NCI-H524 treated with DMSO at 0.1 percent for 48 hours (cell line): ENCODE measurements at places on chromosomes 11 and 22.
A peak's percentile ranks its signal among the peaks of the same experiment; 100 is the strongest.

GRCh38 chr11:71252770-71253730 is 673 bp upstream of the SHANK2 start:
- no peak for DNase-seq

DNA sequence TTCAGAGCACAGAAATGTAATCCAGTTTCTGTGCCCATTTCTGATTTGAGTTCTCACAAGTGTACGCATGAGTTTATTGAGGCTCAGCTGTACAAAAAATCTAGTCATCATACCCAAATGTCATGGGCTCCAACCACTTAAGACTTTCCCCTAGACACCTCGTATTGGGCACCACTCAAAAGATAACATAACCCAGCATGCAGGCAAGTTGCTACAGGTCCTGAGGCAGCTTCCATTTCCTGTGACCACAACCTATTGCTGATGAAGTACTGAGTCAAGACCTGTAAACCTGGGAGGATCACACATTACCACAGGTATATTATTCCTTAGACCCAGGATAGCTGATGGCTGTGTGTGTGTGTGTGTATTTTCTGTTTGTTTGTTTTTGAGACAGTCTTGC is 95.2 kb downstream of the MRTFA start:
- DNase-seq, result no peak

- DNase-seq, result peak; percentile 23
Measured at GRCh38 chr11:107744736-107745135, 32.9 kb upstream of the SLN start.

DNA sequence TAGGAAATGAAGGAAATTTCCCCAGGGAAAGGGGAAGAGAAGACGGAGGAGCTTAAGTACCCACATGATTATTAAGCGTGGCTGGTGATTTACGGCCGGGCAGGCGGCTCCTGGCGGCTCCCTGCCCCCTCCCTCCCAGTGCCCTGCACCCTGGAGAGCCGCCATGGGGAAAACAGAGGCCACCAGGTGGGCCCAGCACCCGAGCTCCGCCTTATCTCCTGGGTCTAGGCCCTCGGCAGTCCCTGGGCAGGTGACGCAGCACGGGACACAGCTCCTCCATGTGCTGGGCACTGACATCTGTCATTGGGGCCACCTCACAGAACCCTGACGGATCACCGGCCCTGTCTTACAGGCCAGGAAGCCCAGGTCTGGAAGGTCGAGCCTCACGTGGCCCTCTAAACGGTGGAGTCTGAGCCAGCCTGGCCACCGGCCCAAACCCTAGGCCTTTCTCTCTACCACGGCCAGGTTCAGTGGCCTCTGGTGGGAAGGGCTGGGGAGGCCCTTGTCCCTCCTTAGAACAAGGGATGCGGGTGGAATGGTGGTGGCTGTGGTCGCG is 60.2 kb upstream of the PPARA start:
- DNase-seq, result no peak

GRCh38 chr22:29482726-29483125 is 2.7 kb downstream of the NEFH start:
- no peak for DNase-seq

GRCh38 chr11:33884601-33885000 is 7.3 kb downstream of the LMO2 start:
- no peak for DNase-seq

- DNase-seq, result no peak
Measured at GRCh38 chr11:72709478-72710238, 35.4 kb upstream of the PDE2A start.

DNA sequence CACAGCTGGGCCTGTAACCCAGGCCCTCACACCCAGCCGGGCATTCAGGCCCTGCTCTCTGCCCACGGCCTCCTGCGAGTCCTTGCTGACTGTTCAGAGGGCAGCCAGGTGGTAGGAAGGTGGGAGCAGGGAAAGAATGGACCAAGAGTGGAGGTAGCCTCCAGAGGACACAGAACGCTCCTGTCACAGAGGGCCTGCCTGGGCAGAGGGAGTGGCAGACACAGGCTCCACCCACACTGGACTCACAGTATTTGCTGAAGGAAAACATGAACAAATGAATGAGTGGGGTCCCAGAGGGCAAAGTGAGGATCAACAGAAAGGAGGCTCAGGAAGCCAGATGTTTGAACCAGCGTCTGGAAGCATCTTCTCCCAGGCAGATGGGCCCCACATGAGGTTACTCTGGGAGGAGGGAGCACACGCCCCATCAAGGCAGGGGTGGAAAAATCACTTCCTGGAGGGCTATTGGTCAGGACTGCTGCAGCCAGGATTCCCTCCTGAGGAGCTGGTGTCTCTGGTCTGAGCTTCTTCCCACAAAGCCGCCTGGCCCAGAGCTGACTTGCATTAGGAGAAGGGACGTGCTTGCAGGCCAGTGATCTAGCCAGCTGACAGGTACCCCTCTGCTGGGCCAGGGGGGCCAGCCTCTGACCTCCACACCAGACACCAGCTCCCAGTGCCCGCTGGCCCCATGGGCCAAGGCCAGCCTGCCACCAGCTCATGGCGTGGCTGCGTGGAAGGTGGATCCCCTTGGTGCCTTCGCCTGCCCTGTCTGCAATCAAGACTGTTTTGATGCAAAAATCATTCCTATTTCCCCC is 84.0 kb downstream of the THAP12 start:
- no peak for DNase-seq

- no peak for DNase-seq
Measured at GRCh38 chr22:29199702-29200400, 5.8 kb upstream of the EMID1 start.

GRCh38 chr11:36499315-36499714 is 10.8 kb downstream of the TRAF6 start:
- DNase-seq, result no peak

- DNase-seq, result no peak
Measured at GRCh38 chr11:82034527-82034926, 699.1 kb downstream of the FAM181B start.

GRCh38 chr11:25436326-25436725 is 895.6 kb upstream of the ANO3 start:
- no peak for DNase-seq

DNA sequence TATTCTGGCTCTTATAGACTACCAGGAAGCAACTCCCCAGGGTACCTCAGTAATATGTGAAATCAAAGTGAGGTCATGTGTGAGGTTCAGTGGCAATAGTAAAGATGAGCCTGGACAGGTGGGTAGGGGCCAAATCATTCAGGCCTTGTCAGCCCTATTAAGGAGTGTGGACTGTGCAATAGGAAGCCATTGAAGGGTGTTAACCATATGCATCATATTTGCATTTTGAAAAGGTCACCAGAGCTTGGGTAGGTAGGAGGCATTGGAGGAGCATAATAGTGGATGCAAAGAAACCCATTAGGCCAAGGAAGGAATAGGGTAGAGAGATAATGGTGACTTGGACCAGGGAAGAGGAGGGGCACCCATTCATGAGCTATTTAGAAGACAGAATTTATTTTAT is 8.4 kb upstream of the MRPL11 start:
- DNase-seq, result no peak

DNA sequence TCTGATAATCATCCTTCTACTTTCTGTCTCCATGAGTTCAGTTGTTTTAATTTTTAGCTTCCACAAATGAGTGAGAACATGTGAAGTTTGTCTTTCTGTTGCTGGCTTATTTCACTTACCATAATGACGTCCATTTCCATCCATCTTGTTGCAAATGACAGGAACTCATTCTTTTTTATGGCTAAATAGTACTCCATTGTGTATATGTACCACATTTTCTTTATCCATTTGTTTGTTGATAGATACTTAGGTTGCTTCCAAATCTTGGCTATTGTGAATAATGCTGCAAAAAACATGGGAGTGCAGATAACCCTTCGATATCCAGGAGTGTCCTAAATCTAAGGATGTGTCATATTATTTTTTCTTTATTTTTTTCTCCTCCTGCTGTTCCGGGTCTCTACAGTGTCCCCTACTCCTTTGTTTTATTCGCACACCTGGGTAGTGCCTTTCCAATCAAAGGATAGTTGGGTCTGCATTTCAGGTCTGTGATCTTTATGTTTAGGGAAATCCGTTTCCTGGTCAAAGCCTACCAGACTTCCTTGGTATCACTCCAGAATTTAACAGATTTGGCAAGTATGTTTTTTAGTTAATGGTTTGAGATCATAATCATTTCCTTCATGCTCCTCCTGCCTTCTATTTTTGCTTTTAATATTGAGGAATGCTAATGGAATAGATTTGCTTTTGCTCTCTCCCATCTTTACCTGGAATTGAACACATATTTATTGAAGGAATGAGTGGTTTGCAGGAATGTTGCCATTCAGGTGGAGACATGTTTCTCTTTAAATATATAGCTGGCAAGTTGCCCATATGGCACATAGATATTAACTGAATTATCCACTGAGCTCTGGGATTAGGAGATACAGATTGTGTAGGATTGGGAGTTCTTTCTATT is 53.7 kb downstream of the ARHGEF12 start:
- DNase-seq, result no peak

GRCh38 chr11:2675540-2675939 is 24.3 kb downstream of the KCNQ1OT1 start:
- DNase-seq, result no peak

DNA sequence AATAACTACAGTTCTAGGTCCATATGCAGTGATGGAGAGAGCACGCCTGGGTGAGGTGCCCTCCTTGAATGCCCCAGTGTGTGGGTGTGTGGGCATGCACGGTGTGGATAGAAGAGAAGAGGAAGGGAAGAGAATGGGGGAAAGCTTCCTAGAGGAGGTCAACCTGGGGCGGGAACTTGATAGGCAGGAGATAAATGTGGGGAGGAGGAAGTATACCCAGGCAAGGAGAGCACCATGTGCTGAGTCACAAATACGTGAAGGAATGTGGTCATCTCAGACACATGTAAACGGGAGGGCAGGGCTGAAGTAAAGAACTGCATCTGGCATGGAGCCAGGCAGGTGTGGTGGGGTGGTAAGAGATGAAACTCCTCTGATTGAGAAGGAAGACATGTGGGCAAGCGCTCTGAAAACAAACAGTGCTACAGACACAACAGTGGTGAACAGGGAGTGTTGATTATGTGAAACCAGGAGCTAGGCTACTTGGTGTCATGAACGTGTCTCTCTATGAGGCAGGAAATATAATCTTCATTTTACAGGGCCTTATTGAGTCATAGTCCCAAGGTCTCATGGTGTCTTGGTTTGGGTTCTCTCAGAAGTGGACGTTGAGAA is 61.5 kb upstream of the EED start:
- no peak for DNase-seq

GRCh38 chr11:20310596-20311394 is 52.7 kb upstream of the HTATIP2 start:
- no peak for DNase-seq

GRCh38 chr22:21762712-21763581 is 27.4 kb upstream of the YPEL1 start:
- no peak for DNase-seq

- DNase-seq, result no peak
Measured at GRCh38 chr11:10900681-10901415, 43.0 kb upstream of the ZBED5 start.

DNA sequence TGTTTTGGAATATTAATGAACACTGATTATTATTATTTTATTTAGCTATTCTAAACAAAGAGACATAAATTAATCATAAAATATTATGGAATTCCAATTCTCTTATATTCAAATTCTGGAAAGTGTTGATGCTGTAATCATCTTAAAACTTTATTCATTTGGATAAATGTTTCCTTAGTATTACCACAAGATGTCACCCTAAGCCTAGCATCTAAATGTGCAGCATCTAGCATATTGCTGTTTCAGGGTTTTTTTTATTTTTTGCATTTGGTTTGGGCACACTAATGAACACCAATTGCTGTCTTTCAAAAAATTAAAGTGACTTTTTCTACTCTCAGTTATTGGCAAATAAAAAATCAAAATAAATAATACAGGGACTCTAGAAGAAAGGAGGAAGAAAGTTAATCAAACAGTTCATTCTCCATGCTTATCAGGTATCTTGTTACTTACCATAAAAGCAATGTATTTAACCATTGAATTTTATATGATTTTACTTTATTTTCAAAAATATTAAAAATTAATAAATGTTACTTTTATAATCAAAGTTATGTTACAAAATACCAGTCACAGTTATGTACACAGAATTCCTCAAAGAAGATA is 31.8 kb downstream of the DLG2 start:
- no peak for DNase-seq

DNA sequence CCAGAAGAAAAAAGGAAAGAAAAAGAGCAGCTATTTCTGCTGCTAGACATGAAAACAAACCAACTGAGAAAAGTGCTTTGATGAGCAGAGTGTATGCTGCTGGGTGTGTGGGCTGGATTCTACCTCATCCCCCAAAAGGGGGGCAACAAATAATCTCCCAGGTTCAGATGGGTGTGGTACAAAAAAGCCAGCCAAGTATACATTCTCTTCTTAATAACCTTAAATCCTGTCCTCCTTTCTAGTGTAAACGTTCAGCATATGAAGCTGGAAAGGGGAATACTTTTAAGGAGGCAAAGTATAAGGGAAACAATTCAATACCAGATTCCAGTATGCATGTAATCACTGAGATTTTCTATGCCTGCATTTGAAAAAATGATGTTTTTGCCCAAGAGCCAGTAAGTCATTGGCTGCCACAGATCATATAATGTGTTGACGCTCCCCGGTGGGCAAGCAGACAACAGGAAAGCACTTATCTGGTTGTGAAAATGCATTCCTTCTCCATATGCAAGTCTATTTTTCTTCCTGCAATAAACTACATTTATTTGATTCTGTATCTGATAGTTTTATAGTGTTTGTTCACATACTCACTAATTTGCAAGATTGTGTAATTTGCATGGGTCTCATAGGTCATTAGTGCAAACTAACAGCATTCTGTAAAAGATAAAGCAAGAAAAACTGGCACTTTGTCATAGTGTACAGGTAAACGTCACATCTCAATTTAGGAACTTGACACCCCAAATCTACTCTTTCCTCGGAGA is 201.1 kb downstream of the CADM1 start:
- no peak for DNase-seq

GRCh38 chr11:44776551-44777208 is 49.9 kb downstream of the TSPAN18 start:
- no peak for DNase-seq

DNA sequence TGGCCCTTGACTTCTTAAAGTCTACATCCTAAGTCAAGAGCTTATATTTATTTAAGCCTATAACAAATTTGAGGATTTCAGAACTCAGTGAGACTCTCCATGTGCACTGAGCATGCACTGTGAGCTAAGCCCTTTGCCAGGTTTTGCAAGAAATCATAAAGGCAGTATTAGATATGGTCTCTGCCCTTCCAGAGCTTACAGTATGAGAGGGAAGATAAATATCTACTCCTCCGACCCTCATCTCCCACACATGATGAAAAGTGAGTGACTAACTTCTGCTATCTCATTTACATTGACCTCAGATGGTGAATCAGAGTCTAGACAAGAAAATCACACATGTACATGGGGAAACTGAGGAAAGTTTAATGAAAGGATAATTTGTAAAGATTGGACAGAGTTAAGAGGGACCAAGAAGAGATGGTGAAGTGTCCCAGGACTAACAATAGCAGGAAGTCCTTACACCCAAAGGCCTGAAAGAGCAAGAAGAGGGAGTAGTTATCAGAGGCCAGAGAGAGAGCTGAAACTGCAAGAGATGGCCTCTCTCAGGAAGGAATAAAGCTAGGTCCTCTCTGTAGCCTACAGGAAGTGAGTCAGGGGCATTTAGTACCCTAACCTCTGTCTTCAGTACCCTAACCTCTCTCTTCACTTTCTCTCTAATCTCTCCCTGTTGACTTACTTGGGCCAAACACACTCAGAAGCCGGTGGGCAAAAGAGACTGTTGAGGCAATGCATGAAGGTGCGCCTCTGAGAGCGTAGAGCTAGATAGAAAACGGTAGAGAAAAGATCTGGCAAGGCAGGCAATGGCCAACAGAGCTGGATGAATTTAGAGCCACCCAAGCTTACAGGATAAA is 23.0 kb upstream of the BLID start:
- DNase-seq, result no peak
